Hindlimb muscle (tissue), 1 donor: ENCODE measurements at places on chromosomes 1 and 21. TPM values are rescaled to one million over a fixed set of nuclear protein-coding genes. Genes with fewer than 3 reads are reported as not detected.

MAD2L2 gene
- polyA plus RNA-seq: 29.4 TPM

IFI16 gene
- 32.2 TPM for polyA plus RNA-seq

IGSF3 gene
- polyA plus RNA-seq: 24.8 TPM

BRINP2 gene
- 0.17 TPM for polyA plus RNA-seq

BEND5 gene
- 10.0 TPM for polyA plus RNA-seq

FH gene
- polyA plus RNA-seq: 63.6 TPM

LCA5L gene
- 1.8 TPM for polyA plus RNA-seq

CAMSAP2 gene
- polyA plus RNA-seq: 16.4 TPM

- no peak for DNase-seq
These were observed 20.8 kb downstream of the DISP3 start for GRCh38 chr1:11499601-11500331.

DNA sequence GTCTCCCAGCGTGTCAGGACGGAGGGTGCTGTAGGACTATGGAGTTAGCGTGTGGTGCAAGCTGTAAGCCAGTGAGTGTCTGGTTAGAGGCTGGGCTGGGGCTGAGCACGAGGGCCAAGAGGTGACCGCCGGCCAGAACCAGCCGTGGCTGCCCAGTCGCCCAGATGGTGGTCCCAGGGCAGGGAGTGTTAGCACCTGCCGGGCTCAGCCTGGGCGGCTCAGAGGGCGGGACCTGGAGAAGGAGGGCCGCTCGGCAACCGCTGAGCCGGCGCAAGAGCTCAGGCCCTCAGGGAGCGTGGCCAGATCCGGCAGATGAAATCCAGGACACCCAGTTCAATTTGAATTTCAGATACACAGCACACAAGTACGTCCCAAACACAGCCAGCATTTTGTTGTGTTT lies 87.9 kb downstream of the PRDM16 start:
- no peak for DNase-seq

DNA sequence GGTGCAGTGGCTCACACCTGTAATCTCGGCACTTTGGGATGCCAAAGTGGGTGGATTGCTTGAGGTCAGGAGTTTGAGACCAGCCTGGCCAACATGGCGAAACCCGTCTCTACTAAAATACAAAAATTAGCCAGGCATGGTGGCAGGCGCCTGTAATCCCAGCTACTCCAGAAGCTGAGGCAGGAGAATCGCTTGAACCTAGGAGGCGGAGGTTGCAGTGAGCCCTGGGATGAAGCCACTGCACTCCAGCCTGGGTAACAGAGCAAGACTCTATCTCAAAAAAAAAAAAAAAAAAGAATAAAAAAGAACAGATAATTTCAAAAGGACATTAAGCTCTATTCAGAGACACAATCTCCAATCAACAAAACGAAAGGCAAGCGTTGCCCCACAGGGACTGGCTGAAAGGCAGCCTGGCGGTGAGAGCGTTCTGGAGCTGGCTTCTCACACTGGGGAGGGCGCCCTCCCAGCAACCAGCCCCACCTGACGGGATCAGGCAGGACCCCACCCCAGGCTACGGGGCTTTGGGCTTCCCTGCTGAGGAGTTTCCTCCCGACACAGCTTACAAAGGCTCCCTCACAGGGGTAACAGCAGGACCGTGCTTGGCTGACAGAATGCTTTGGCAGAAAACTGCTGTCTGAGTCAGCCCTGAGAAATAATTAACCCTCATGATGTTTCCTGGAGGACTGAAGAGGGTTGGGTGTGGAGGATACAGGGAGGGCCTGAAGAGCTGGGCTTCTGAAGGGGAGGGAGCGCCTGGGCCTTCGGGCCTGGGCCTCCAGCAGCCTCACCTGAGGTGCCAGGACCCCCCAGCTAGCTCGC lies 31.1 kb upstream of the SRP9 start:
- peak; percentile 65 for DNase-seq

GRCh38 chr1:47182676-47183235 lies 7.1 kb downstream of the PDZK1IP1 start:
- DNase-seq: no peak

- no peak for DNase-seq
These were observed 538.6 kb upstream of the ADAMTS5 start for GRCh38 chr21:27505516-27505915.

GRCh38 chr1:154869351-154870114 lies 548 bp downstream of the KCNN3 start:
- DNase-seq: peak; percentile 64

GRCh38 chr1:228508840-228509415 lies 21.7 kb downstream of the RNF187 start:
- no peak for DNase-seq

GRCh38 chr1:36888811-36889477 lies 145.4 kb downstream of the GRIK3 start:
- no peak for DNase-seq

GRCh38 chr1:218299416-218299815 lies 14.3 kb downstream of the RRP15 start:
- DNase-seq: peak; percentile 43

- DNase-seq: no peak
These were observed 639 bp downstream of the NUP133 start for GRCh38 chr1:229507502-229507901.

GRCh38 chr1:204102029-204102611 lies 29.2 kb downstream of the SOX13 start:
- DNase-seq: no peak

GRCh38 chr1:226107471-226108460 lies 45.2 kb downstream of the H3-3A start:
- no peak for DNase-seq

DNA sequence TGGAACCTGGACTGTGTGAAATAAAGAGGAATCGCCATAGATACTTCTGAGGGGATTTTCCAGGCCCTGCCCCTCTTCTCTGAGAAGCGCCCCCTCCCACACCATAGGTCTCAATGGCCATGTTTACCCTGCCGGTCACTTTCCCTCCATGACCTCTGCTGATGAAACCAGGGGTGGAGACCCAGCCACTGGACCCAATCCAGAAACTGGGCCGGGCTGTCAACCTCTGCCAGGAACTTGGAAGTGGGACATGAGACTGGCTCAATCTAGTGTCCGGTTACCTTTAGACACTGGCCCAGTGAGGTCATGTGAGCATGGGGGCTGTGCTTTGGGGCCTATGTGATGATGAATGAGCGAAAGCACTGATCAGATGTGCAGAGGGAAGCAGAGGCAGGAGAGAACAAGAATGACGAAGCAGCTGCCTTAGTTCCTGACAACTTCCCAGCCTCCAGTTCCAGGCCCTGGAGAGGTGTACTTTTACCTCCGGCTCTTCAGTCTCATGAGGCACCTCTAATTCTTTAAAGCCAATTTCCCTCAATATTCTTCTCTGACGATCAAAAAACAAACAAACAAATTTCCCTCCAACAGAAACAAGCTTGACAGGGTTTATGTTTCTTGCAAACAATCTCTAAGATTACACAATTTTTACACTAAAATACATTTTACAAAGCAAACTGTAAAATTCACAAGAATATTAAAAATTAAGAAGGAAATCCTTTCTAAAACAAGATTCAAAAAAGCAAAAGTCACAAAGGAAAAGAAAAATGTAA lies 4.9 kb downstream of the ASAP3 start:
- DNase-seq: peak; percentile 56

- no peak for DNase-seq
These were observed 76.7 kb downstream of the UBR4 start for GRCh38 chr1:19133360-19133759.

- DNase-seq: no peak
These were observed 19.1 kb upstream of the KLHDC7A start for GRCh38 chr1:18461656-18462055.

- no peak for DNase-seq
These were observed 28.8 kb downstream of the TAF5L start for GRCh38 chr1:229596925-229597699.

DNA sequence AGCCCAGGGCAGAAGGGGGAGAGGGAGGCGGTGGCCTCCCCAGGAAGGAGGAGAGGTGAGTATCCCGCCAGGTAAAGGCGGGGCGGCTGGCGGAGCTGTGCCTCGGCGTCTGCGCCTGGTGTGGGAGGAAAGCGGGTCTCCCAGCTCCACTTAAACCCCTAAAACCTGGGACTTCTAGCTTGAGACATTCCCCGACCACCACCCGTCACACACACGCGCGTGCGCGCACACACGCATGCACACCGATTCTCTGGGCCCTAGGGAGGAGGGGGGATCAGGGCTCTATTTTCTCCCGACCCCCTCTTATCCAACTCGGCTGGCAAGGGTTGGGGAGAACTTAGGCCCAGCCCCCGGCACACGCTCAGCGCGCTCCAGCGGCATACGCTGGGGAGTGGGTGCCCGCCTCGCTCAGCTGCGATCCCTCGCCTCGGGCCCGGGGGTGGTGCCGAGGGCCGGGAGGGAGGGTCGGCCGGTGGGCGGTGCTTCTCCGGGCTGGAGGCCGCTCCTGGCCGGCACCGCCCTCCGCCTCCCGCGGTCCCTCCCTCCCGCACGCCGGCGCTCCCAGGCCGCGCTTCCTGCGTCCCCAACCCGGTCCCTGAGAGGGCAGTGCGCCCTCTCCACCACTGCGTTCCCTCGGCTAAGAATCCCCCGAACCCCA lies at the start of gene TMEM51:
TSS of gene TMEM51 (plus strand) at position 564 of the 658 bp plus-strand sequence. CDS start 61,341 bp downstream, outside the sequence.
- peak; percentile 84 for DNase-seq

GRCh38 chr1:117275055-117275454 lies 64.3 kb upstream of the VTCN1 start:
- DNase-seq: no peak

- no peak for DNase-seq
These were observed 14.3 kb upstream of the ALG14 start for GRCh38 chr1:95086949-95087533.

DNA sequence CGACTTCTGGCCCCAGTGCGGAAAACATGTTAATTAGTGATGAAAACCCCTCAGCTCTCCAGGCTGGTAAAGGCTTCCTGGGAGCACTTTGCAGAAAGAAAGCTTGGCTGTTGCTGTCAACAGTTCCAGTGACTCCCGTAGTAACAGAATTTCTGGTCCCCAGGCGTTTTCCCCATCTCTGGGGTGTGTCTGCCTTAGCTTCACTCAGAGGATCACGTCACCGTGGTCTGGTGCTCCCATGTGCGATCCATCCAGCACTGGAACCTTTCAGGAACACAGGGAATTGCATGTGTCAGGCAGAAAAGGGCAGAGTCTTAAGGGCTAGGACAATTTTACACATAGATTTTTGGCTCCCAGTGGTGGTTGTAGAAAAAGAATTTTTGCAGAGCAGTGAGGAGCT lies 470.4 kb upstream of the USP24 start:
- DNase-seq: no peak

DNA sequence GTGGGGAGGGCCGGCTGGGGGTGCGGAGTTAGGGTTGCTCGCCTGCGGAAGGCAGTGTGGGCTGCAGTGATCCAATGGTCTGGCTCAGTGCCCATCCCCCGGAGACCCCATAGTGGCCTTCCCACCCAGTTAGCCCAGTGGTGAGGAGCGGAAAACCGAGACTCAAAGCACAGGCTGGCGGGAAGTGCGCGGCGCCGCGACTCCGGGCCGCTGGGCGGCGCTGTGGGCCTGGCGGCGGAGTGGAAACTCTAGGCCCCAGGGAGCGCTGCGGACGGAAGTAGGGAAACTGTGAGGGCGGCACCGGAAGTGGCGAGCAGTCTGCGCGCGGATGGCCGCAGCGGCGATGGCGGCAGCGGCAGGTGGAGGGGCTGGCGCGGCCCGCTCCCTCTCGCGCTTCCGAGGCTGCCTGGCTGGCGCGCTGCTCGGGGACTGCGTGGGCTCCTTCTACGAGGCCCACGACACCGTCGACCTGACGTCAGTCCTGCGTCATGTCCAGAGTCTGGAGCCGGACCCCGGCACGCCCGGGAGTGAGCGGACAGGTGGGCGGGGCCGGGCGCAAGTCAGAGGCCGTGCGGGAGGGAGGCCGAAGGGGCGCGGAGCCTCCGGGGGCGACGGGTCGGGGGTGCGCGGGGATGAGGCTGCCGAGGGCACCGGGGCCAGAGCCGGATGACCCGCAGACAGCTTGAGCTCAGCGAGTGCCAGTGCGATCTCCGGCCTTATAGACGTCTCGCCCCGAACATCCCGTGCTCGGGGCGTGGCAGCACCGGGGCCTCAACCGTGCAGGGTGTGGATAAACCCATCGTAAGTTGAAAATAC lies at the start of gene ADPRS:
TSS of gene ADPRS (plus strand) at position 316 of the 816 bp plus-strand sequence. CDS start at position 329, 13 bp downstream.
- DNase-seq: peak; percentile 92

DNA sequence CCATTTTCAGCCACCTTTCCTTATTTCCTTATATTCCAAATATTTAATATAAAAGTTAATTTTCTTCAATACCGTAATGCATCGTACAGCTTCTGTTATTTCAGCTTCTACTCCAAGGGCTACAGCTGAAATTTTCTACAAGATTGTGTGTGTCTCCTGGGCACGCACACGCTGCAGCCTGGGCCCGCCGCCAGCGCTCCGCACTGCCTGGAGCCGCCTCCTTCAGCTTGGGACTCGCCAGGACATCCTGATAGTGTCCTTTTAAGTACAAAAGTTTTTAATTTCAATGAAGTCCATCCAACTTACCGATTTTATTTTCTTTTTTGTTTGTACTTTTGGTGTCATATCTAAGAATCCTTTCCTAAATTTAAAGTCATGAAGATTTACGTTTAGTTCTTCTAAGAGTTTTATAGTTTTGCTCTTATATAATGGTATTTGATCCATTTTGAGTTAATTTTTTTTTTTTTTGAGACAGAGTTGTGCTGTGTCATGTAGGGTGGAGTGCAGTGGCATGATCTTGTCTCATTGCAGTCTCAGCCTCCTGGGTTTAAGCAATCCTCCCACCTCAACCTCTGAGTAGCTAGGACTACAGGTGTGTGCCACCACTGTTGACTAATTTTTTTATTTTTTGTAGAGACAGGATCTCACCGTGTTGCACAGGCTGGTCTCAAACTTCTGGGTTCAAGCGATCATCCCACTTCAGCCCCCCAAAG lies 82.8 kb downstream of the AXDND1 start:
- peak; percentile 0 for DNase-seq

DNA sequence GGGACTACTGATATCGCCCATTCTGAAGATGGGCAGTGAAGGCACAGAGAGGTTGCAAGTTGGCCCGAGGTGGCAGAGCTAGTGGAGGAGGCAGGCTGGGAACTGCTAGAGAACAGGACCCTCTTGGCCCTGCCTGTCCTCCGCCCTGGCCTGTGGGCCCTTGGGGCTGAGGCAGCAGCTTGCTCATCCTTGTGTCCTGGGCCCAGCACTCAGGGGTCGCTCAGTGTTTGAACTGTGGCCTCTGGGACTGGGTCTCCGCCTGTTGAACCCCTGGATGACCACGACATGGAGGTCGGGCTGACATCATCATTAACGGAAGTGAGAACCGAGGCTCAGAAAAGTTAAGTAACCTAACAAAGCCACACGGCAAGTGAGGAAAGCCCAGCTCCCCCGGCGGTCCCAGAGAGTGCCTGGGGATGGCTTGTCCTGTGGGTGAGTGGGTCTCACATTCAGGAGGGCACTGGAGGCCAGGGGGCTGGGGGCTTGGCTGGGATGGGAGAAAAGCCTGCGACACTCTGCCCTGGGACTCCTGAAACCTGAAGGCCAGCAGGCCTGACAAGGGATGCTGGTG lies 23.0 kb upstream of the DDOST start:
- DNase-seq: no peak

DNA sequence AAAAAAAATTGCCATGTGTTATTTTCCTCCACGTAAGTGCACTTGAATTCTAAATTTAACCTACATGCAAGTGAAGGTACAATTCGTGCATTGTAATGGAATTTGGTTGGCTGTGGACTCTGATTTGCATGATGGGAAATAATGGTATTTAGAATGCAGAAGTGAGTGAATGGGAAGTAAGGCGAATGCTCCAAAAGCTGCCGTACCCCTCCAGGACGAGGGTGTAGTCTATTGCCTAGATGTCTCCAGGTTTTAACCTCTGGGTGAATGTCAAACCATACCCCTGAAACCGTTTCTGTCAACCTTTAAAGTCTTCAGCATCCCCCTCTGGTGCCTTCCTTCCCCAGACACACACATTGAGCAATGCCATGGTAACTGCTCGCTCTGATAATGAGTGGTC lies 44.5 kb downstream of the KIAA0040 start:
- DNase-seq: no peak

GRCh38 chr1:25550683-25551310 lies 7.4 kb downstream of the LDLRAP1 start:
- no peak for DNase-seq
